ENCODE measurements at places on chromosomes 3 and 15.
A peak's percentile ranks its signal among the peaks of the same experiment; 100 is the strongest.

DNA sequence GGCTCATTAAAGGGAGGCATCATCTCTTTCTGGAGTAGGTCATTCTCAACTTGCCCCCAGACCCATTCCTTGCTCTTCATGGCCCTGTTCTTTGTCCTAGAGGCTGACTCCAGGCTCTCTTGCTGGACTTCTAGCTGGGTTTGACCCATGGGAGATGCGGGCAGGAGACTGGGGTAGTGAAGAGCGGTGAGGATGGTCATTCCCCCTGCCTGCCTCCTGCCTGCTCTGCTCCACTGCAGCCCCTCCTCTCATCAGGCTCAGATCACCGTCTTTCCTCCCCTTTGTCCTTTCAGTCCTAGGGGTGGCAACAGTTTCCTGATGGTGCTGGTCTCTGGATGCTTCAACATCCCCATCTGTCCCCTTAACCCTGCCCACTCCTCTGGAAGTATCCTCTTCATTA is 170.9 kb downstream of the ABHD5 start:
- no peak for DNase-seq

DNA sequence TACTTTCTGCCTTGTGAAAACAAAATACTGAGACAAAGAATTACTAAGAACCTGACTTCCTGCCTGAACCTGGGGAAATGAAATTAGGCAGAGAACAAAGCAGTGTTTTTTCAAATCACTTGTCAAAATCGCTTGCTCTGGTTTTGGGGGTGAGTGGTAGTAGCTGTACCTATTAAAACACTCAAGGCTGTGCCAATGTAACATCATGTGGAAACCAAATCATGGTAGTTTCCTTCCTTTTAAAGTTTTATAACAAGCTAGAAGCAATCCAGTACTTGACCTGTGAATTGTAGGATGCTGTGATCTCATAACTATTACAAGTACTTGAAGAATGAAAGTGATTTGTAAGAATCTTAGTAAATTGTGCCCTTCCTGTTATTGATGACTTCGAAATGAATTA is 6.7 kb downstream of the CMTM8 start:
- DNase-seq: no peak

GRCh38 chr3:171354706-171355582 is 105.3 kb downstream of the TNIK start:
- no peak for DNase-seq

DNA sequence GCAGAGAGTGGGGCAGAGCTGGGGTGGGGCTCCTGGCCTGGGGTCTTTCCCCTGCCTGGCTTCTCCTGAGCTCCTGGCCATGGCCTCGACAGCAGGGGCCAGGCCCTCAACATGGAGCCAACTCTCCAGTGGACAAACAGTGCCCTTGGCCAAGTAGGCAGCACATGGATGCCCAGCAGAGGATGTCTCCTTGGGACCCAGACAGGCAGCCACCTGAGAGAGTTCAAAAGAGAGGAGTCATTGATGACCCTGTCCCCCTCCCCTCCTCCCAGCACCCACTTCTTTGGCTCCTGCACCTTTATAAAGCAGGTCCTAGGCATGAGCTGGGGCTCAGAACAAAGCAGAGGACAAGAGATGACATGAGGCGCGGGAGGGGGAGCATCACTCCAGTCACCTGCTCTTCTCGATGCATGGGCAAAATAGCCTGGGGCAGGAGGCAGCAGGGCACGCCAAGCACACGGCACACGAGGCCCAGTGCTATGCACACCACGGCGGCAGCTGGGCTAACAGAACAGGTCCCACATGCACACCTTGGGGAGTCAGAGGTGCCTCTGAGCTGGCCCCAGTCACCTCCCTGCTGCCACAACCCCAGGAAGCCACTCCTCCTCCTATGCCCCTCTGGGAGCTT is 27.4 kb downstream of the SHISA5 start:
- no peak for DNase-seq

DNA sequence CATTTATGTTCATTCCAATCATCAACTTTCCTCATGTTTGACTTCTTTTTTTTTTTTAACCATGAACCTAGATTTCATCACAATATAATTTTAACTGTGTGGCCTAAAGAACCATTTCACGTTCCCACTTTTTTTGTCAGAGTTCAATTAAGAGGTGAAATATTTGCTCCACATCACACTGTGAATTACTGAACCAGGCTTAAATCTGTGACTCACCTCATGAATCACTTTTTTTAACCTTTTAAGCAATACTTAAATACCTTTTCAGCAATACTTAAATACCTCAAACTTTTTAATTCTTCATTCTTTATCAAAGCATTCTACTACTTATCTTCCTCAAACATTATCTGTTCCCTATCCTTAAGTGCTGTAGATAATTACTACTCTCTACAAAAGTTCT is 137.6 kb downstream of the SI start:
- no peak for DNase-seq

- DNase-seq: no peak
Observed at GRCh38 chr15:82535566-82536408, 4.5 kb downstream of the RPS17 start.

DNA sequence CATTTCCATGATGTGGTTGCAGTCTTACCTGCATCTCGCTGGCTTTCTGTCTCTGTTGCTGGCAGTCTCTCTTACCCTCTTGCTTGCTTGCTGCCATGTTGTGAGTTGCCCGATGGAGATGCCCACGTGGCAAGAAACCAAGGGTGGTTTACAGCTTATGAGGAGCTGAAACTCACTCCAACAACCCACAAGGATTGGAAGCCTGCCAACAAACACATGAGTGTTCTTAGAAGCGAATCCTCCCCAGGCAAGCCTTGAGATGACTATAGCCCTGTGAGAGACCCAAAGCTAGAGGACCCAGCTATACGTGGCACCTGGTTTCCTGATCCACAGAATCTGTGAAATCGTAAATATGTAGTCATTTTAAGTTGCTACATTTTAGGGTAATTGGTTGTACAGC is 490.9 kb upstream of the ADAMTS9 start:
- no peak for DNase-seq

DNA sequence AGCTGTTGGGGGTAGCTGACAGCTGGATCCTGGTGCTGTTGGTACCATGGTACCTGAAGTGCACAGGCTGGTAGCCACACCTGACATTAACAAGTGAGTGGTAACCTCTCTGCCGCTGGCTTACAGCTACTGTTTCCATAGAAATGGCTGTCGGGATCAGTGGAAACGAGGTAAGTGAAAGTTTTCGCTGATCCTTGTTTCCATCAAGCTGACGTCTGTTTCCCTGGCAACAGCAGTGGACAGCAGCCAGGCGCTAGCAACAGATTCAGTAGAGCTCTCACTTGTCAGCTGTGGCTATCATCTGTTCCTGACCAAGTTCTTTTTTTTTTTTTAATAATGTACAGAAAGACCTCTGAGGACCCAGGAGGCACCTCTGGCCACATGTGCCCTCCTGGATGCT is 166.2 kb downstream of the CHDH start:
- no peak for DNase-seq

- no peak for DNase-seq
Observed at GRCh38 chr3:20669184-20669583, 483.2 kb upstream of the SGO1 start.

GRCh38 chr3:98884675-98885371 is 16.7 kb downstream of the DCBLD2 start:
- DNase-seq: no peak

DNA sequence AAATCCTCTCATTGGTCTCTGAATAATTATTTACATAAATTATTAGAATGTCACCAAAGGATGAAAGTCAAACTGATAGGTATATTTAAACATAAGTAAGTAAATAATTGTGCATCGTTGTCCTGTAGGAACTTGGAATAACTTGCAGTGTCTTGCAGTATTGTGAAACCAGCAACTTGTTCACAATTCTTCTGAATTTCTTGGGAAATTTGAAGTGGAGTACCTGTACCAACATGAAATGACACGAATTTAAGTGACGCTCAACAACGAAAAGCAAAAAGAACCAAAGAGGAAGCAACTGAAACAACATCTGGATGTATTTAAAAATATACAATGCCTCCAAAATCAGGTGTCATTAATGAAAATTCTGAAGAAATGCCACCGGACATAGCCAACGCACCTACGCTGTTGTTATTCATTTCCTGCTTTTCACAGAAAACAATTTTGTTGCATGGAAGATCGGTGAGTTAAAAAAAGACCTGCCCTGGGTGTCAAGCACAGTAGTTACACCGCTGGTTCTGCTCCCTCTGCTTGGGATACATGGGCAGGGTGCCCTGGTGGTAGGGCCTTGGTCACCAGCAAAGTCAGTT is 112.5 kb downstream of the RPLP1 start:
- DNase-seq: no peak

DNA sequence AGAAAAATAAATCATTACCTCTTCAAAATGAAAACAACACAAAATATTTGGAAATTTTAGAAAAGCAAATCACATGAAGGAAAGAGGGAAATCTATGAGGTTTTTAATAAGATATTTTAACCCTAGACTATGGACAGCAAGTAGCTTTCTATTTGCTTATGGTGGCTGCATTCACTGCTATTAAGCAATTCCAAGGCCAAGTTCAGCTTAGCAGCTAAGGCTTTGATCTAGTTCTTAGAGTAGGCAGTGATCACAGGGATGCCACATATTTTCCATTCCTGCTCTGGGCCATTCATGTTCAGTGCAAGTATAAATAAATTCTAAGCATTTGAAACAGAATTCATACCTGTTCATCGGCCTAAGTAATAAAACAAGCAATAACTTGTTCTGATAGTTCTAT is 235.3 kb downstream of the CDIN1 start:
- DNase-seq: no peak

DNA sequence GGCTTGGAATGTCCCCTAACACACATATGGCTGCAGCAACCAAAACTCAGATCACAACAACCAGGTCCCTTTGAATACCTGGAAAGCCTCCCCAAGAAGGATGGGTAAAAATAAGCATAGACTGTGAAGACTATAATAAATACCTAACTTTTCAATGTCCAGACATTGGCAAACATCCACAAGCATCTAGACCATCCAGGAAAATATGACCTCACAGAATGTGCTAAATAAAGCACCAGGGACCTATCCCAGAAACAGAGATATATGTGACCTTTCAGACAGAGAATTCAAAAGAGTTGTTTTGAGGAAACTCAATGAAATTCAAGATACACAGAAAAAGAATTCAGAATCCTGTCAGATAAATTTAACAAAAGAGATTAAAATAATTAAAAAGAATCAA is 109.2 kb downstream of the NEDD4 start:
- DNase-seq: no peak

DNA sequence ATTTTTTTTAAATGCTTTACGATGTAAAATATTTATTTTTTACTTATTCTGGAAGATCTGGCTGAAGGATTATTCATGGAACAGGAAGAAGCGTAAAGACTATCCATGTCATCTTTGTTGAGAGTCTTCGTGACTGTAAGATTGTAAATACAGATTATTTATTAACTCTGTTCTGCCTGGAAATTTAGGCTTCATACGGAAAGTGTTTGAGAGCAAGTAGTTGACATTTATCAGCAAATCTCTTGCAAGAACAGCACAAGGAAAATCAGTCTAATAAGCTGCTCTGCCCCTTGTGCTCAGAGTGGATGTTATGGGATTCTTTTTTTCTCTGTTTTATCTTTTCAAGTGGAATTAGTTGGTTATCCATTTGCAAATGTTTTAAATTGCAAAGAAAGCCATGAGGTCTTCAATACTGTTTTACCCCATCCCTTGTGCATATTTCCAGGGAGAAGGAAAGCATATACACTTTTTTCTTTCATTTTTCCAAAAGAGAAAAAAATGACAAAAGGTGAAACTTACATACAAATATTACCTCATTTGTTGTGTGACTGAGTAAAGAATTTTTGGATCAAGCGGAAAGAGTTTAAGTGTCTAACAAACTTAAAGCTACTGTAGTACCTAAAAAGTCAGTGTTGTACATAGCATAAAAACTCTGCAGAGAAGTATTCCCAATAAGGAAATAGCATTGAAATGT is 15.6 kb downstream of the THBS1 start:
- DNase-seq: no peak

DNA sequence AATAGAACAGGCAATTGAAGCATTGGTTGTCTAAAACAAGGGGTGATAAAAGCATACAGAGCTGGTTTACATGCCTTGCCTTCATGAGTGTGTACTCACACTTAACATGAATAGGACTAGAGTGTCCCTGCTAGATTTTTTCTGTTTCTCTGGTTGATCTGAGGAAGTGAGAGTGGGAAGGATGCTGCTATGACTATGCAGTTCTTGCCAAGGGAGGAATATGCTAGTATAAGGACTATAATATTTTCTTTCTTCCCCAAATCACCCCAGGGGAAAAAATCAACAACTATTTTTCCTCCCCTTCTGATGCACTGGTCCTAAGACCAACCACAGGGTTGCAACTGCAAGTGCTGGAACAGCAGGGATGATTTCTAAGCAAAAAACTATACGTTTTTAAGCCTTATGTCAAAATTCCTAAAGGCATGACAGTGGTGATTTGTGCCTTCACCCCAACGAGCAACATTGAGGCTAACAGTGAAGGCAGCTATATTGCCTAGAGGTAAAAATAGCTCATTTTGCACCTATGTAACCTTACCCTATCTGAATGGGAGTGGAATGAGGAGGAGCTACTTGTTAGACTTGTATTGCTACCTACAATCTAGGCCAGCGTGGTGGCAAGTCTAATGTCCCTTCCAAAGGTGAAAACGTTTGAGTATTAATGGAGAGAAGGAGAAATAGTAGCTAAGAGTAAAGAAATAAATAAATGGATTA is 33.5 kb upstream of the USP8 start:
- no peak for DNase-seq

DNA sequence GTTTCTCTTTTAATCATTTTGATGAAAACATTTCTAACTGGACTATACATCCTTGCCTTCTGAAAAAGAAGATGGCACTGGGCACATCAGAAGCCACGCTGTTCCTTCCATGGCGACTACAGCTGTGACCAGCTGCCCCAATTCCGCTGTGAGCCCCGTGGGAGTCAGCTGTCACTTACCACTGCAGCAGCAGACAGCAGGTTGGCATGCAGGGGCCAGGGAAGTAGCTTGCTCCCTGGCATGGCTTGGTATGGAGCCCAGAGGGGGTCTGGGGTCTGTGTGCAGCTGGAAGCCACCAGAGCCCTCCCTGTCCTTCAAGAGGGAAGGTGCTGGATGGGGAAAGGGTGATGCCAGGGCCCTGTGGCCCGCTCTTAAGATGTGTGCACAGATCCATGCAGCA is 4.5 kb upstream of the ZXDC start:
- no peak for DNase-seq

GRCh38 chr3:115783938-115784738 is 160.8 kb downstream of the GAP43 start:
- peak; percentile 89 for DNase-seq

DNA sequence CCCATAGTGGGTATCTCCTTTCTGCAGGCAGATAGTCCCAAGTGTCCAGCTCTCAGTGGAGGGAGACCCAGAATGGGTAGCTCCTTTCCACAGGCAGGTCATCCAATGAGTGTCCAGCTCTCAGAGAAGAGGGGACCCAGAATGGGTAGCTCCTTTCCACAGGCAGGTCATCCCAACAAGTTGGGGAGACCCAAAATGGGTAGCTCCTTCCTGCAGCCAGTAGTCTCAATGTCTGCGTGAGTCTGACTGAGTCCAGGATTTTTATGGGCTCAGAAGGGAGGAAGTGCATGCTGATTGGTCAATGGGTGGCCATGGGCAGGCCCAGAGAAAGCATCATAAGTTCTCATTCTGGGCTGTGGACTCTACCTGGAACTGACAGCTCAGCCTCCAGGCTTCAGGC is 150.7 kb upstream of the P2RY1 start:
- DNase-seq: no peak
